ENCODE measurements at places on chromosomes 3 and 15. TPM values are rescaled to one million over a fixed set of nuclear protein-coding genes. Genes with fewer than 3 reads are reported as not detected.

TGM5 gene
- not detected for total RNA-seq

ERICH6 gene
- total RNA-seq: not detected

CLDN1 gene
- total RNA-seq: 0.46 TPM

ST3GAL6 gene
- total RNA-seq: 27.1 TPM

SEMA6D gene
- total RNA-seq: 17.7 TPM

OXTR gene
- total RNA-seq: 0.32 TPM

ZFAND6 gene
- total RNA-seq: 72.4 TPM

Data from Right ventricle myocardium inferior (tissue), 1 donor.